ENCODE measurements at places on chromosomes 5 and 9.

DNA sequence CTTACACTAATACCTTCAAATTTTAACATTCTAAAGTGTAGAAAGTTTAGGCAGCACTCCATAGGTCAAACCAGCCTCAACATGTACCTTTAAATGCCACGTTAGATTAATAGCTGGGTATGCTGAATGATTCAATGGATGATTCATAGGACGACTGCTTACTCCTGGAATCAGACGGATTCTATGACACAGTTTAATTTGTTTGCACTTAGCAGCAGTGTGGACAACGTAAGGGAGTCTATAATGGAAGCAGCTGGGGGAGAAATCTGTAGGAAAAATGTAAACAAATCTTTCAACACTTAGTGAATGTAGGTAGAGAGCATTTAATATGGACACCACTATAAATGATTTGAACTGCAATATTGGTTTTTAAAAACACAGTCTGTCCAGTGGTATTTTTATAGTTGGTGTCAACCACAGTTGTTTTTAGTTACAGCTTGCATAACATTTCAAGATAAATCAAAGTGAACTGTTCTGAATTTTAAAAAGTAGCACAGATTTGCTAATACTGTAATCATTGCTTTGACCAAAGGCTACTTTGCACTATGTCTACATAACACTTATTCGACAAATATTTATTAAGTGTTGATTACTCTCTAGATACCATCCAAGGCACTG, 701.5 kb upstream of the MEF2C start:
- no peak for DNase-seq

DNA sequence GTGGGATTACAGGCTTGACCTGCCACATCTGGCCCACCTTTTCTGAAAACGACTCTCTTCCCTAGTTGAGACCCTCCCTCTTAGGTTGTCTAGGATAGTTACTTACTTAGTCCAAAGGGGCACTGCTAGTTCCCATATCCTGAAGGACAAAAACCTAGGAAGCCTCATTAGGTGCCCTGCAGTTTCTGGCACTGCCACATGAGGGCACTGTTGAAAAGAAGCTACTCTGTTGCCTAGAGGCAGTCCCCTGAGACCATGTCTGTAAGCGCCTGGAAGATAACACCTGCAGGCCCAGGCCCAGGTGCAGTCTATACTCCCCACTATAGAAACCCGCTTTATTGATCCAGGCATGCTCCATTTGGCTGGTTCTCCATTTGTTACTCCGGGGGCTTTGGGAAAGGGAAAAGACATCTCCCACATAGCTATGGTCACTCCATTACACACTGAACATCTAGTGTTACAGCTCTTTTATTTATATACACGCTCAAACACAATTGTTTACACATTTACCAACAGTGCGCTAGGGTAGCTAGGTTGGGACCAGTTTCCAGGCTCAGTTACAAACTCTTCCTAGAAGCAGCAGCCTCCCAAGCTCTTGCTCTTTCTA, 73.4 kb upstream of the PPARGC1B start:
- no peak for DNase-seq

DNA sequence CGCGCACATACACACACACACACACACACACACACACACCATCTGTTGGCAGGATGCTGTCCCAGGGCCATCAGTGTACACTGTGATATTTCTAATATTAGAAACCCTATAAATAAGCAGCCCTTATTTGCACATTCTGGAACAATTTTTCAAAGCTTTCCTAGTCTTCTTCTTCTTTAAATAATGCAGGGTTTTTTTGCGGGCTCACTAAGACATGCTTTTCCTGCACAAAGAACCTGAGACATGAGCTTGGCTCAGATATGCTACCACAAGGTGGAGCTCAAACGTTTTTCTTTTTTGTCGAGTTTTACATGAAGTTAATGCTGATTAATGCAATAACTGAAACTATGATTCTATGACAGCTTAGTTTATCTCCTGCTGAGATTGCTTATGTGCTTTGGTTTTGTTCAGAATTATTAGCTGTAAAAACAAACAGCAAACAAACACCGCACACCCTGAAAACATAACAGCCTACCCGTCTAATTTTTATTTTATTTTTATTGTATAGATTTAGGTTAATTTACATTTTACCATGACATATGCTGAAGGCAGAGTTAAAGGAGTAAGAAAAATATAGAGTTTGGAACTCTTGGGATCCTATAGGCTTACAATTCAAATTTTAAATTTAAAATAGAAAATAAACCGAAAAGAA, 95.8 kb downstream of the ALDH1A1 start:
- DNase-seq: no peak

DNA sequence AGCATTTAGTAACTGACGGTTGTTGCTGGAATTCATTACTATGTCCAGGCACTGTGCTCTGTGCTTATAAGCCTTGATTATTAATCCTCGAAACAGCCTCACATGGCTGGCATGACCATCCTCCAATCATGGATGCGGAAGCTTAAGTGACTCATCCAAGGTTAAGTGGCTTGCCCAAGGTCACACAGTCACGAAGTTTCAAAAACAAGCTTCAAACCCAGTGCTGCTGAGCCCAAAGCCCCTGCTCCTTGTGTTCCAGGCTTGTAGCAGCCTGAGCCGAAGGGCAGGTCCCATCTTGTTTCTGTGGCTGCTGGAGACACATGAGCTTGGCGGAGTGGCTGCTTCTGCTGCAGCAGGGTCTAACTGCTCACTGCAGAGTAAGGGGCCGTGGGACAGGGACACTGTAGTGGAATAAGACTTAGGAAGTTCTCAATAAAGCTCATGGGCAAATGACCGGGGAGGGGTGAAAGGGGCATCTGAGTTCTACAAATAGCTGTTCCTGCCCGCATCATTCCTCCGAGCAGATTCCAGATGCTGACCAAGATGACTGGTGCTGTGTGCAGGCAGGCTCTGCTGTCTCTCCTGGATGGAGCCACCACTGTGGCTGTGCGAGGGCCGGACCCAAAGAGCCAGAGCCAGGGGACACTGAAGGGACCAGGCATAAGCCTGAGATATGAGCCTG, 32.4 kb downstream of the WHRN start:
- DNase-seq: no peak

DNA sequence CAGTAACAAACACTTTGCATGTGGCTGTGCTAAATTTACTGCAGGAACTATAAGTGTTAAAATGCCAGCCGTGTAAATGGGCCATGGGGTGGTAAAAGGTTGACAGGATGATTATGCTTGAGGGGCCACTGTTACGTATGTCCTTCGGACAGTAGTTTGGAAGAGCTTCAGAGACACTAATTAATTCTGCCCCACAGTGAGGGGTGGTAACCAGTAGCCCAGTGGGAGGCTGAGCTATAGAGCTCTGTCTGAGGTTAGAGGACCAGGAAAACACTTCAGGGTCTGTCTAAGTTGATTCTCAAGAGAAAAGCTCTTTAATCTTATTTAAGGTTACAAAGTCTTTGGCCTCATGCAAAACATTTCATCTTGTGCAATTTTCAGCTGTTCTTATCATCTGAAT, 176.6 kb downstream of the DMRTA1 start:
- no peak for DNase-seq

- no peak for DNase-seq
Observed at GRCh38 chr5:92559781-92560180, 1021.2 kb downstream of the NR2F1-AS1 start.

- DNase-seq: peak; percentile 88
Observed at GRCh38 chr5:62412549-62413329, at the start of gene IPO11. TSS of gene IPO11 (plus strand) at chr5:62412763. CDS start at chr5:62437280, 24,517 bp downstream.

GRCh38 chr5:69225860-69226259, 8.8 kb upstream of the CDK7 start:
- DNase-seq: no peak

DNA sequence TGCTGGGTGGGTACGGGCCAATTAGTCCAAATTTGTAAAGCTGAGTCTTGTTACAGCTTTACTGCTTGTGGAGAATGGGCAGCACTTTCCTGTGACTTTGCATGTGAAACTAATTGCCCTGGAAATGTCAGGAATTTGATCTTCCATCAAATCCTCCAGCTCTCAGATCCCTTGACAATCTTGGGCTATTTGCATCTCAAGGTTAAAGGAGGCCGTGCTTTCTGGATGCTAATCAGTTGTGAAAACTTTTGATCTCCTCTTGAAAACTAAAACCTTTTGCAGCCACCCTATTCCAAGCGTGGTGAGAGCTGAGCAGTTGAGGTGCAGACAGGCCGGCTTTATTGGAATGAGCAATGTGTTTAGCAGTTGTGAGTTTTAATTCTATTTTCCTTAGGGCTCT, 68.0 kb upstream of the CLINT1 start:
- DNase-seq: no peak

- no peak for DNase-seq
Observed at GRCh38 chr5:120454094-120454798, 9.9 kb upstream of the PRR16 start.

DNA sequence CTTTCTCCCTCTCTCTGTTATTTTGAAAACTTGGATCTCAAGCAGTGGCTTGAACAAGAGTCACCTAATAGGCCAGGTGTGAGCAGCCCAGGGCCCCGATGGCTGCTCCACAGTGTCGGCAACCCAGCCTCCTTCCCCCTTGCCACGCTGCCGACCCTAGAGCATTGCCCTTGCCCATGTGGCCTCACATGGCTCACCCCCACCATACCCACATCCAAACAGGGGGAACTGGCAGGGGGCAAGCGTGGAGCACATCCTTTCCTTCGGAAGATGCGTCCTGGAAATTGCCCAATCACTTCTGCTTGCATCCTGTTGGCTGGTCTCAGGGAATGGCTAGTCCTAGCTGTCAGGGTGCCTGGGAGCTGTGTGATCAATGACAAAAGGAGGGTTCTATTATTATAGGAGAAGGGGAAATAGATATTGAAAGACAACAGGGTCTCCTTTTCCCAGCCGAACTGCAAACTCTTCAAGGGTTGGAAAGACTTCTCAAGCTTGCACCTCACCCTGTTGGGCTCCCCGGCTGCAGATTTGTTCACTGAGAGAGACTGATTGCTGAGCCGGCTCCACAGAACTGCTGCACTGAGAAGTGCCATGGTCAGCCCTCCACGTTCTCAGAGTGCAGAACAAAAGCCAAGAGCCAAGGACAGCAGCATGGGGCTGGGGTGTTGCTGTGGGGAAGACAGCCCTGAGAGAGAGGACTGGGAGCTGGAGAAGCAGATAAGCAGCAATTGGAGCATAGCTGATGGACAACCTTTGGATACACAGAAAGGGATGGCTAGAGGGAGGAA, 8.3 kb upstream of the TIFAB start:
- DNase-seq: no peak

- DNase-seq: no peak
Observed at GRCh38 chr5:135657536-135658305, 78.9 kb upstream of the CXCL14 start.

DNA sequence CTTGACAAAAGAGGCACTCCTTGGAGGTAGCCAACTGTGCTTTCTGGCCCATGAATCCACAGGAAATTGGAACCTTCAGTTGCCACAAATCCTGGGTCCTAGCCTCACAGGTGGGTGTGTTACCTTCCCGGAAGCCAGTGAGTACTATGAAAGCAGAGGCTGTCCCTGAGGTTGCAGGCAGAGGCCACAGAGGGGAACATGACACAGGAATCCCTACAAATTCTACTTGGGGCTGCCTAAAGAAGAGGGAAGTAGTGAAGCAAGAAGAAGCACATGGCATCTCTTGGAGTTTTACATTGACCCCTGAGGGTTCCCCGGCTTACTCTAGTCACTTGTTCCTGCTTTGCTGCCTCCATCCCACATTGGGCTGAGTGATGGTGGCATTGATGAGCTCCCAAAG, 2.6 kb downstream of the SLC22A5 start:
- DNase-seq: no peak

DNA sequence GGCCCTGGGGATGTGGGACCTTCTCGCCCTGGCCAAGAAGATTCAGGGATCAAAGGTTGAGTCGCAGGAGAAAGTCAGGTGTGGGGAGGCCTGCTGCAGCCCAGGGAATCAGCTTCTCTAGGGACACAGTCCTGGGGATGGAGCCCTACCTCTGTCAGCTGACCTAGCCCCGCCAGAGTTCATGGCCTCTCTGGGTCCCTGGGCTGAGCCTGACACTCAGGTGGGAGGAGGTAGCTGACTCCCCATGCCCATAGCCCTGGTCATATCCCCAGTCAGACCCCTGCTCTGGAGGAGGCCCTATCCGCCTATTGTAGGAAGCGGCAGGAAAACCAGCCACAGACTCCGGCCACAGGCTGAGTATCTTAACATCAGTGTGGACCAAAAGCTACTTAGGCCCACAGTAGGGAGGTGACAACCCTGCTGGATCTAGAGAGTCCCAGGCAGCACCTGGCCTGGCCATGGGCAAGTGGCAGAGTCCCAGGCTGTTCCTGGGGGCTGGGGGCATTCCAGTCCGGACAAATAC, 15.0 kb upstream of the MRNIP start:
- DNase-seq: no peak

All from esophagus squamous epithelium (tissue), 5 donors.